ENCODE measurements at places on chromosomes 1 and 21. TPM values are rescaled to one million over a fixed set of nuclear protein-coding genes. Genes with fewer than 3 reads are reported as not detected.

The FAM229A gene
- 13.4 TPM for total RNA-seq

DNA sequence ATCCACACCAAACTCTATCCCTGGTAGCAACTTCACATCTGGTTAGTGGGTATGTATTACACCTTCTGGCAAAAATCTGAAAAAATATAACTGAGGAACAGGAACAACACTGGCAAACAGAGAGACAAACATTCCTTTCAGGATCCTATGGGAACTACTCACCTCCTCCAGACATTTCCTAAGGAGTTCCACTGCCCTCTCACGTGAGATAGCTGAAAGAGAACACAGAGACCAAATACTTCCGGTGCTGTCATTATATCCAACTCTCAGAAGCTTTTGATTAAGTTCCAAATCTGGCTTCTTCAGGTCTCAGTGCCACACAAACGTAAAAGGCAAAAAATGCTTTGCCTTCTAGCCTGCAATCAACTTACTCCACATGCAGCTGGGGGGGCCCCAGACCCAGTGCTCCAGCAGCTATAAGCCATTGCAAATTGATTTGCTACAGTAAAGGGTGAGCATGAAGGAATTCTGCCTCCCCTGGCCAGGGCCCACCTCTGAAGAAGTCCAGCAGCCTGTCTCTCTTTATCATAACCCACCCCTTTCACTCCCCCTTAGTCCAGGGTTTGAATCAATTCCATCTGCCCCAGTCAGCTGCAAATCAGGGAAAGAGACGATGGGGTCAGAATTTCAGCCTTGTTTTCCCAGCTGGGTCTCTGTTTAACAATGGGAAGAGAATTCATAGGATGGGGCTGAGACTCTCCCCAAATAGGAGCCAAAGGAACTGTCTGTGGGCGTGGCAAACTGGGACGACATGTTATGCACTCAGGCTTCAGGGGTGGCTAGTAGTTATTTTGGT, 32.2 kb downstream of the TFAP2E start:
- no peak for DNase-seq

- DNase-seq, result no peak
Observed at GRCh38 chr1:155457266-155457665, 105.3 kb downstream of the ASH1L start.

The TCP10L gene
- total RNA-seq, result 0.19 TPM

DNA sequence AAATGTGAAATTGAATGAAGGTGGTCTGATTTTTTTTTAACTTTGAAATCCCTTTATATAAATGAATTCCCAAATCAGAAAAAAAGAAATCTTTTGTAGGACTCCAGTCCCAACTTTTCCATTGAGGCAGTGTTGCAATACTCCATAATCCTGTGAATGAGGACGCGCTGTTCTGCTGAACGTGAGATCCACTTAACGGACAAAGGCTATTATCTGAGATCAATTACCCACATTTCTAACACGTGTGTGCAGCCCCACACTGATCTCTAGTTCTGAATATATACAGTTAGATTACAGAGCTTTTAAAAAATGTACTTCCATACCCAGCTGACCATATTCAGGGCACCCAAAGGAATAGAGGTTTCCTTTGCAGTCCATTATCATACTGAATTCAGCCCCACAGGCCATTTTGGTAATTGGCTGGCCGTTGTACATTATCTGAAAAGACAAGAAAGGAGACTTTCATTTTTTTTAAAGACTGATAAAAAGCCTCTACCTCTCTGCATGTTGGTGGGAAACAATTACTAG, 19.0 kb downstream of the RCC2 start:
- no peak for DNase-seq

DNA sequence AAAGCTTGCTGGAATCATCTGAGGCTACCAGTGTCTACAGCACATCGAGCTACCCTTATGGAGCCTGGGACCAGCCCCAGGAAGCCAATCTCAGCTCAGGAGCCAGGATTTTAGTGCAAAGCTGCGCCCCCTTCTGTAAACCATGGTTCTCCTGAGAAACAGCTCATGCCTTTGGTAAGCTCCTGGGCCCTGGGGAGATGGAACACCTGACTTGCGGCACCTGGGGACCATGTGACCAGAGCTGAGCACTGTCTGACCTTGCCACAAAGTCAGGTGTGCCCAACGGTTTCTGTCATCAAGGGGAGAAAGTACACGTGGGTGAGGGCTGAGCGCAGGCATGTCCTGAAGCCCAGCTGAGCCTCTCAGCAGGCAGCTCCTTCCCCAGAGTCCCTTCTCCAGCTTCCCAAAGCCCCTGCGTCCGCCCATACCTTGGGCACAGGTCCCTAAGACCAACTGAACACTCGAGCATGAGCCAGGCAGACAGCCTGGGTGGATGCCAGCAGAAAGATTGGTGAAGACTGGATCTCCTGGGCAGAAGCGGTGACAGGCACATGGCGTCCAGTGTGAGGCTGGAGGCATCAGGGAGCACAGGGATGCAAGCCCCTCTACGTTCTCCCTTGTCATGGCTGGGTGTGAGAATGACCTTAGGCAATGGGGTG, 57.9 kb upstream of the TENT5B start:
- DNase-seq, result no peak

DNA sequence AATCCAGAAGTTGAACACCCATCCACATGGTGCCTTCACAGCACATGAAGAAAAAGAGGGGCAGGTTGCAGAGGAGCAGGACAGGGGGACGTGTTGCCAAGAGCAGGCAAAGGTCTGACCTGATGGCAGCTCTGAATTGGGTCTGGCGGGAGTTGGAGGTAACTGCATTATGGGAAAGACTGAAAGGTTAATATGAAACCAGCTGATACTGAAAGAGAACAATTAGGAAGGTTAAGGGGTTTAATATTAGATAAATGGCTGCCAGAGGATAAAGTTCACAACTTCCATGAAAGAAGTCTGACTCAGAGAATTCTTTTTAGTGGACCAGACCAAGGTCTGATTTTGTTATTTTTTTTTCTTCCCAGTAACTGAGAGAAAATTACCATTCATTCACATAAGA, 76.1 kb downstream of the CD58 start:
- DNase-seq, result no peak
